ENCODE measurements at places on chromosomes 1 and 21.

DNA sequence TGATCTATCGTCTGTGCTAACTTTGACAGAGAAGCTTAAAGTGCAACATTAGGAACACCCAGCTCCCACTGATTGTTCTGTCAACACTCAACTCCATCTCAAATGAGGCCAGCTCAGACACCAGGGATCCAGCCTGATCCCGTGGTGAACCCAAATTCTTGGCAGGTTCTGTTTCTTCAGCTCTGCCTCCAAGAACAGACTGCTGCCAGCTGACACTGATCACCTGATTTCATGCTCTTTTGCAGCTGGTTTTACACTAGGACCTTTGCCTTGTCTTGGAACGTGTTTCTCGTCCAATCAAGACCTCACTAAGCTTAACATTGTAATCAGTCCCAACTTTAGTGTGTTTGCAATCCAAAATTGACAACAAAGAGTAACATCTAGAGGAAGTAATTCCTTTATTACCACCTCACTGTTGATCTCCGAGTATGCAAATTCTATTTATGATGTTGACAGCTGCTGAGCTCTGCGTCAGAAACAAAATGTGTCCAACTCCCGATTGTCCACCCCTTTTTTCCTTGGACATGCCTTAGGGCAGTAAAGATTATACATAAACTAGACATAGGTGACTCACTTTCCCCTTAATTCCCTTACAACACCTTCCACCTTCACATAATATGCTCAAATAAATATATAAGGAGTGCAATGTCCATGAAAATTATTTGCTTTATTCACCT lies 1.6 kb upstream of the HYI start:
- DNase-seq = no peak

DNA sequence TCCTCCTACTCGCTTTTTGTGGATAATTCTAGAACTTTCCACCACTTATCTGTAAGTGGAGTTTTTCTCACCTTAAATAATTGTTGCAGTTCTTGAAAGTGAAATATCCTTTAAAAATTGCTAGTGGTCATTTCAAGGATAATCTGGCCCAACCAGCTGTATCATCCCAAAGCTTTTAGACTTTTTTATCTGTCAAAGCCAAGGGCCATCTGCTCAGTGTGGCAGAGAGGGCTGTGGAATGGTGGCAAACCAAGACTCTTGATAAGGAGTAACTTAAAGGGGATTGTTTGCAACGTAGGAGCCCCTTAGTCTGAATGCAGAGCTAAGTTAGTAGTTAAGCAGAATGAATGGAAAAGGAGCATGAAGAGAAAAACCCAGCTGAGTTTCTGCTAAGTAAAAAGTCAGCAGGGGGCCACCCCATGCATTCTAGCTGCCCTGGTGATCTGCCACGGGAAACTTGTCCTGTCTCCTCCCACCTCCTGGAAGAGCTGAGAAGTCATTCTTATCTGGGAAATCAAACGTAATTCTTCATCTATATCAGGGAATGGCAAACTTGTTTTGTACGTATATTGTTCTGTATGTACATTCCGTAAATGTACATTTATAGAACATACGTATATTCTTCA lies 169.3 kb downstream of the PRDM2 start:
- no peak for DNase-seq

- no peak for DNase-seq
These were observed 6.7 kb downstream of the FBXO6 start for GRCh38 chr1:11670747-11671146.

- no peak for DNase-seq
These were observed 16.4 kb upstream of the KANK4 start for GRCh38 chr1:62335656-62336055.

- no peak for DNase-seq
These were observed 14.8 kb downstream of the SIM2 start for GRCh38 chr21:36713746-36714145.

DNA sequence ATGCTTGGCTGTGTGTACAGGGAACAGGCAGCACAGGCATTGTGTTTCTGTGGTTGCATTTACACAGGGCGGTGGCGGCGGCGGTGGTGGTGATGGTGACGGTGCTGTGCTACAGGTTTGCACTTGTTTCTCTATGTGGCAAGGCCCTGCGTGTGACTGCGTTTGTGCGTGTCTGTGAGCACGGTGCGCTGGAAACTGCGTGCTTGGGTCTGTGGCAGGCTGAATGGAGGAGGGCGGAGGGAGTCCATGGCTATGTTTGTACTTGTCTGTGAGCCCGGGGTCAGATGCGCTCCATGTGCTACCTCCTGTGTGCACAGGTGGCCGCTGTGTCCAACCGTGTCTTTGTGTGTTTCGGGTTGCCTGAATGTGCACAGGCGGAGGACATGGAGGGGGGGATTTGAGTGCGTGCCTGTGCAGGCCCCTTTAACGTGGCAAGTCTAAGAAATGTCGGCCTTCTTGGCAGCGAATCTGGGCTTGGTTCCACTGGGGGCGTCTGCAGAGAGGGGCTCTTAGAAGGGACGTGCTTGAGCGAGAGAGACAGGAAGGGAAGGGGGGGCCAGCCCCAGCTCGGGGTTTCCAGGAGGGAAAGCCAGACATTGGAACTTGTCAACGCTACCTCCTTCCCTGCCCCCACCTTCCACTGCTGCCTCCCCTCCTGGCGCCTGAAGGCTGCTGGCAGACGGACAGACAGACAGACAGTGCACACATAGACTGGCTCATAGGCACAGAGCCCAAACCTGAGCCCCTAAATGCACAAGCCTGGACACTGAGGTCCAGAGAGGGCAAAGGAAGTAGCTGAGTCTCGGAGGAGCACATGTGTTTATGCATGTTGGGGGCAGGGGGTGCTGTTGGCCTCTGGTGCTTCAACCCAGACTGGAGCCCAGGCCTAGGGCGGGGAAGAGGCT lies 32.7 kb upstream of the WASF2 start:
- DNase-seq = no peak

GRCh38 chr1:168842916-168843315 lies 113.9 kb upstream of the DPT start:
- no peak for DNase-seq

DNA sequence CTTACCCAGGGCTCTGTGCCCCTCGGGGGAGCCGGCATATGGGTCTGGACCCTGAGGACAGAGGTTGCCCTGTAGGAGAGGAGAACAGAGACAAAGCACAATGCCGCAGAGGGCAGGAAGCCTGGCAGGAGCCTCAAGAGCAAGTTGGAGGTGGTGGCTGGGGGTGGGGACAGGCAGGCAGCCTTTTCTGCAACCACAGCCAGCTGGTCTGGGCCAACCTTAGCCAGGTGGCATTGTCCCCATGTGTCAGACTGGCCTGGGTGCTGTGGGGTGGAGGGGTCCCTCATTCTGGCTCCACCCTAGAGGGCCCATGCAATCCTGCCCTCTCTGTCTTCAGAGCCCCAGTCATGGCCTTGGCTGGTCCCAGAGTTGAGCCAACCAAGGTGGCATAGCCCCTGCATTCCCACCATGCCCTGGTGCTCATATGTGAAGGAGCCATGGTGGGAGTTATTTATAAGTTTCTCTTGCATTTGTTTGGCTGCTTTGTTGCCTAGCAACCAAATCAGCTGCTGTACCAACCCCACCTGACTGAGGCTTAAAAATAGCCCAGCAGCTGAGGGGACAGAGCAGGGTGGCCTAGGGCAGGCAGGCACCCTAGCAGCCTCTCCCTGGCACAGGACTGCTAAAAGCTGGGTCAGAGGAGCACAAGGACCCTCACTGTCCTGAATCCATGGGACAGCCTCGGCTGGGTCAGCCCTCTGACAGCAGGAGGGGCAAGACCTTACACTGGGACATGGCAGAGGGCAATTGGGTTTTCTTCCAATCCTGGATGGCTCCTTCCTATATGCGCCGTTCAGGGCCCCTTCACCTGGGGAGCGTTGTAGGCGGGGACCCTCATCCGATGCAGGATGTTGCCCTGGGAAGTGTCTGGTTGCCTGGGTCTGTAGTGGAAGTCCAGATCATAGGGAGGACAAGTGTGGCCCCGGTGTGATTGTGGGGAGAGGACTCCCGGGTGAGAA lies 19.5 kb downstream of the MAP7D1 start:
- DNase-seq = no peak

GRCh38 chr1:7582460-7582972 lies 188.6 kb upstream of the VAMP3 start:
- no peak for DNase-seq

DNA sequence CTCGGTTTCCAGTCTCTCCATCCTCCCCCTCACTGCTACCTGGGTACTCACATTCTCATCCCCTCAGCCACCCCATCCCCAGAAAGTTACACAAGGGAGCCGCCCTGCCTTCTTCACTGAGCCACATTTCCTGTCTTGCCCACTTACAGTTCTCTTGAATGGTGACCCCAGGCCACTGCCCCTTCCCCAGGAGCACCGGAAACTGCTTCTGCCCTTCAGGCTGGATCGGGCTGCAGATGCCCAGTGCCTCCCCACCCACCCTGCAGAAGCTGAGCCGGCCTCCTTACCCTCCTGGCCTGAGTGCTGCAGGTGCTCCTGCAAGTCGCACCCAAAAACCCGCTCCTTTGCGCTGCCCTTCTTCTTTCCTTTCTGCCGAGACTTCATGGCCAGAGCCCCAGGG lies 450 bp downstream of the ARHGAP30 start:
- no peak for DNase-seq

DNA sequence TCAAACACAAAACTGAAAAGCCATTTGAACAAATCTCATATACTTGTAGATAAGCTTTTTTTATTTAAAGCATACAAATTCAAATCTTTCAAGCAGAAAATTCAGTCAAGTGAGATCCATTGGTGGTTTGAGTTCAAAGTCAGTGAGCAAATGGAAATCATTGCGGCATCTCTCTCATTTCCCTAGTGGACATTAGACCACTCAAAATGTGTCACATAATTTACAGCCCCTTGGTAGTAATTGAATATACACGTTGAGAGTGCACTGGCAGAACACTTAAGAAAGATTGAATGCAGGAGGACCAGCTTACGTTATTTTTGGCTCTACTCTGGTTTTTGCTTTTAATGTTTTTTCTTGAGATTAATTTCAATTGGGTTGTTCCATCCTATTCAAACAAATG lies 633.7 kb downstream of the USP25 start:
- DNase-seq = no peak

DNA sequence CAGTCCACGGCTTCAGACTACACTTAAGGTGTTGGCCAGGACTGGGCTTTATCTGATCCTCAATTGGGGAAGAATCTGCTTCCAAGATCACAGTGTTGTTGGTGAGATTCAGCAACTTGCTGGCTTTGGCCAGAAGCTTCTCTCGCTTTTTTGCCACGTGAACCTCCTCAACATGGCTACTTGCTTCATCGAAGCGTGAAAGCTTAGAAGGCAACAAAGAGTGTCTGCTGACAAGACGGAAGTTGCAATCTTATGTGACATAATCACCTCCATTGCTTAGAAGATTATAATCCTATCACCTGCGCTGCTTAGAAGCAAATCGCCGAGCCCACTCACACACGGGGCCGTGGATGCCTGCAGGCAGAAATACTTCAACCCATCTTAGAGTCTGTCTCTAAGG lies 10.4 kb upstream of the ITPKB start:
- no peak for DNase-seq

- no peak for DNase-seq
These were observed 258.2 kb upstream of the C1orf105 start for GRCh38 chr1:172162236-172162635.

GRCh38 chr1:27536767-27537166 lies 46.8 kb upstream of the WASF2 start:
- no peak for DNase-seq
